ENCODE measurements at places on chromosomes 3 and 15. TPM values are rescaled to one million over a fixed set of nuclear protein-coding genes. Genes with fewer than 3 reads are reported as not detected.

- DNase-seq: no peak
- H3K4me3 ChIP-seq: no peak overlapping the region
- H3K4me1 ChIP-seq: no peaks in the 10 kb centered on the region
- H3K36me3 ChIP-seq: peaks cover 3% of the 10 kb centered on the region
- no peak overlapping the region for H3K27ac ChIP-seq
Observed at GRCh38 chr3:161879470-161879869, 382.9 kb downstream of the OTOL1 start.

Gene TM6SF1
- total RNA-seq: 0.27 TPM

DNA sequence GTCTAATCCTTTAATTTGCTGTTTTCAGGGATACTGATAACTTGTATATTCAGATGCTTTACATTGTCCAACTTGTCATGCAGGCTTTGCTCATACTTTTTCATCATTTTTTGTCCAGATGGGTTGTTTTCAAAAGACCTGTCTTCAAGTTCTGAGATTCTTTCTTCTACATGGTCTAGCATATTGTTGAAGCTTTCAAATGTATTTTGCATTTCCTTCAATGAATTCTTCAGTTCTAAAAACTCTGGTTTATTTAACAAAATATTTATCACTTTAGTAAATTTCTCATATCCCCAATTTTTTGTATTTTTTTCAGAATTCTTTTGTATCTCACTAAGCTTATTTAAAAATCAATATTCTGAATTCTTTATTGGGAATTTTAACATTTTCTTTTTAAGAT, 388.3 kb upstream of the IL12A start:
- H3K4me3 ChIP-seq: no peak overlapping the region
- peaks cover 3% of the 10 kb centered on the region for H3K27me3 ChIP-seq
- H3K27ac ChIP-seq: no peak overlapping the region
- H3K4me1 ChIP-seq: no peaks in the 10 kb centered on the region
- no peak for DNase-seq
- no peaks in the 10 kb centered on the region for H3K36me3 ChIP-seq

Gene MYO9A
- total RNA-seq: 32.0 TPM

Gene OR5K1
- not detected for total RNA-seq

Gene IDH3A
- 35.4 TPM for total RNA-seq

Gene DYNLT2B
- total RNA-seq: 40.5 TPM

DNA sequence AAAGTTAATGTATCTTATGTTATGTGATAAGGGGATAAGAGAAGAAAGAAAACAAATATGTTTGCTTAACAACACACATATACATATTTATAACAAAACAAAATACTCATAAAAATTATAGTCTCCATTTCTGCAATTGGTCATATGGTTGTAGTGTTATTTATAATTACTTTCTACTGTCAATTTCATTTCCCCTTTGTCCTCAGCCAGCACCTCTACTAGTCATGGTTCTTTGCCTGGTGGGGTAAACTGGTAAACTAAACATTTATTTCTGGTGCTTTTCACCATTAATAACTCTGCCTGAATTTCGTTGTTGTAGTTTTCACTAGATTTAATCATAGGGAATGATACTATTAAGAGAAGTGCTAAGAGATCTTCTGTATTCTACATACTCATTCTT, 88.0 kb upstream of the ALCAM start:
- H3K27me3 ChIP-seq: no peaks in the 10 kb centered on the region
- no peak overlapping the region for H3K4me3 ChIP-seq

GRCh38 chr3:186075489-186075888, 33.4 kb downstream of the ETV5 start:
- no peaks in the 10 kb centered on the region for H3K27me3 ChIP-seq
- DNase-seq: no peak
- peaks cover 39% of the 10 kb centered on the region for H3K36me3 ChIP-seq
- peaks cover 5% of the 10 kb centered on the region for H3K4me1 ChIP-seq

Gene SEMA5B
- total RNA-seq: 5.9 TPM

DNA sequence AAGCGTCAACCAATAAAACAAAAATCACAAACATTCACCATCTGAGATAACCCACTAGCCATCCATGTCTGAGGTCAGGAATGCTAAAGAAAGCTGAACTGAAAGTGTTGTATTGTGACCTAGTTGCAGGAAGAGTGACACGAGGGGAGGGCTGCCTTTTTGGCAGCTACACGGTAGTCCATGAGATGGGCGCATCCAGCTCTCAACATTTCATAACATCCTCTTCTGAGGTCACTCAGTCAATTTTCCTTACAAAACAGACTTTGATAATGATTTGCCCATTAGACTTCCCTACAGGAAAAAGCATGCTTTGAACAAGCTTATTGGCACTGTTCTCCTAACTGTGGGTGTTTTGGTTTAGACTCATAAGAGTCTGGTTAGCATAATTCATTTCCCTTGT, 15.4 kb upstream of the SHF start:
- H3K36me3 ChIP-seq: no peaks in the 10 kb centered on the region
- no peak overlapping the region for H3K4me3 ChIP-seq
- DNase-seq: no peak
- H3K27ac ChIP-seq: no peak overlapping the region
- peaks cover 3% of the 10 kb centered on the region for H3K4me1 ChIP-seq
- H3K27me3 ChIP-seq: no peaks in the 10 kb centered on the region

Gene MYH15
- 0.91 TPM for total RNA-seq

Gene ERICH6
- not detected for total RNA-seq

GRCh38 chr3:190504354-190505125, 9.3 kb upstream of the IL1RAP start:
- no peaks in the 10 kb centered on the region for H3K27me3 ChIP-seq
- H3K36me3 ChIP-seq: no peaks in the 10 kb centered on the region
- H3K27ac ChIP-seq: peak overlapping the region; percentile 29

Gene DUOX2
- 0.53 TPM for total RNA-seq

DNA sequence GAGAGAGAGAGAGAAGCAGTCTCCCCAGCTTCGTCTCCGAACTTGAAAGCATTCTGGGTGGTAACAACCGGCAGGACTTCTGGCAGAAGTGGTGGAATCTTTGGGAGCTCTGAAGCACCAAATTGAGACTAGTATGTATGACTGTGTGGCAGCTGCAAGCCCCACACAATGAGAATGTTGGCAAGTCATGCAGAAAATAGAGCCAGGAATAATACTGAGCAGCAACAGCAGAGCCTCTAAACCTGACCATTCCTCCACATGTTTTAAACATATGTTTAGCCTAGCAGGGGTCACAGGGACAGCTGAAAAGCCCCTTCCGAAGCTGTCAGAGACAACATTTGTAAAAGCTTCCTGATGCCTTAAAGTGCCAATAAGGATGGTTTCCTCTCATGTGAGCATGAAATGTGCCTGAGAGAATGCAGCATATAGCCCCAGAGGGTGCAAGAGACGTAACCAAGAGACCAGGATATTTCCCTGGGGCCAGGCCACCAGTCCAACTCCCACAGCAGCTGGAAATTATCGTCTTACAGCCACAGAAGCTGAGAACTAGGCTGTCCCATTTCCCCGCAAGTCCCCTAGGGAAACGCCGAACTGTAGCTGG, 178.6 kb upstream of the CCDC54 start:
- DNase-seq: no peak
- no peak overlapping the region for H3K27ac ChIP-seq
